T follicular helper cell (primary cell): ENCODE measurements at places on chromosomes 1 and 21.

DNA sequence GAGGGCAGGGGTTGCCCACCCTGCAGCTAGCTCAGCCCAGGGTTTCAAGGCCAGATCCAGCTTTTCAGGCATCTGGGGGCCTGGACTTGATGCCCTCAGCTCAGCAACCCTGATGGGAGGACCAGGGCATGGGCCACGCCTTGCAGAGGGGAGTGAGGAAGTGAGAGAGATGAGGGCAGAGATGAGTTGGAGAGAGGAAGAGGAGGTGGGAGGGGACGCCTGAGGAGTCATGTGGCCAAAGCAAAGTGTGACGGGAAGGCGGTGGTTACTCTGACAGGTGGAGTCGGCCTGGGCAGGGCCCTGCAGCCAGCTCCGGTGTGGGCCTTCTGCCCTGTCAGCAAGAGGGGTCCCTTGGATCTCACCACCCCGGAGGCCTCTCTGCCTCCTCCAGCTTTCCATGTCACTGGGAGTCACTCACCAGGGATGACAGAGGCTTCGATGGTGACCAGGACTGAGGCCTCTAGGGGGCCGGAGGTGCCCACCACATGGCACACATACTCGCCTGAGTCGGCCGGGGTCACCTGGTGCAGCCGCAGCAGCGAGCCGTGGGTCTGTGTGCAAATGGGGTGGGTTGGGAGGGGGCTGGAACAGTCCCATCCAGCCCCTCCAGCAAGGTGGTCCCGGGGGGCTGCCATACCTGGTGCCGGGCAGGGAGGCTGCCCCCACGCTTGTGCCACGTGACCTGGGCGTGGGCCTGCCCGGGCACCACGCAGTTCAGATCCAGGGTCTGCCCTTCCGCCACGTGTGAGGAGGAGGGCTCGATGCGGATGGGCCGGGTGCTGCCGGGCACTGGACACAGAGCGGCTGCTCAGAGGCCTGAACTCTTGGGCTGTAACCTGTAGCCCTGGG, 40.4 kb downstream of the LDLRAD2 start:
- DNase-seq, result no peak

DNA sequence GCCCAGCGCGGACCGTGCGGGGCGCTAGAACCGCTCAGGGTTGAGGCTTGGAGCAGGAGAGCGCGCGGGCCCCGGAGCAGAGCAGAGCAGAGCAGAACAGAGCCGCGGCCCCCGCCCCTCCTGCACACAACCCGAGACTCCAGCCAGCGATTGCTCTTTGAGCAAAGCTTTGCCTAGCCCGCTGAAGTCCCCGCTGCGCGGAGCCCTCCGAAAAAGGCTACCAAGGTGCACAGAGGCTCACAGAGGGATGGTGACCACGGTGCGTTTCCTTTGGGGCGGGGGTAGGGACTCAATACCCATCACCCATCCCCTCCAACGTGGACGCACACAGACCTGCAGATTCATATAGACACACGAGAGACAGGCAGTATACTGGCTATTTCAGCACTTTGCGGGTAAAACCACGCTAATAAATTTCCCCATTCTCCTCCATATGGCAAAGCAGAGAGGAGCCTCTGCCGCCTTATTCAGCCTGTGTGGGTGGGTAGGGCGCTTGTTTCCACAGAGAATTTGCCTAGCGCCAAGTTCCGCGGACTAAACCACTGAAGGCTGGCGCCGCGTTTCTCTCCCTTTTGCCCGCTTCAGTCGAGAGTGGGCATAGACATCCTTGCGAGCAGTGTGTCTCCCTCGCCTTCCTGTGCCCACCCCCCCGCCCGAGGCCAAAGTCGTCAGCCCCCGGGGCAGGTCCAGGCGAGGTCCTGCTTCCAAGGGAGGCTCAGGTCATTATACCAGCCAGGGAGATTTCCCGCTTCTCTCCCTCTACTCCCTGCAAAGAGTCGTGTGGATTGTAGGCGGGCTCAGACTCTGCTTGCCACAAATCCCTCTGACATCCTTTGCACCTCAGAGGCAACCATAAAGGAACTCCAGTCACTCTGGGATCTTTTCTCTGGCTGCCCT, 8.5 kb downstream of the HLX start:
- DNase-seq, result no peak

GRCh38 chr1:58143972-58144697, 402.4 kb downstream of the OMA1 start:
- DNase-seq, result no peak

- no peak for DNase-seq
Observed at GRCh38 chr1:117826119-117826518, 103.3 kb downstream of the GDAP2 start.

GRCh38 chr1:77355010-77355409, 73.2 kb downstream of the AK5 start:
- no peak for DNase-seq

- DNase-seq, result peak; percentile 12
Observed at GRCh38 chr1:179953974-179954492, 577 bp upstream of the CEP350 start.

GRCh38 chr1:209130886-209131285, 452.6 kb upstream of the CAMK1G start:
- DNase-seq, result no peak

DNA sequence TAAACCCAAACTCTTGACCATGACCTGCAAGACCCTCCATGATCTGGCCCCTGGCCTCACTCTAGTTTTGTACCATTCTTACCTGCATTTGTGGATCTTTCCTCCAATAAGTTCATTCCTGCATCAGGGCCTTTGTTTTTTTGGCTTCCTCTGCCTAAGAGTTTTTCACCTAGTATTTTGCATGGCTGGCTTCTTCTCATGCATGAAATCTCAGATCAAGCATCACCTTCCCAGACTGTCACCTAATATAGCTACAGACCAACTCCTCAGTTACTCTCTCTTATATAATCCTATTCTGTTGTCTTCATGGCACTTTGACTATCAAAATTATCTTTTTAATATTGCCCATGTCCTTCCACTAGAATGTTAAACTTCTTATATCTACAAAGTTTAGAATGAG, 54.2 kb downstream of the BTBD8 start:
- no peak for DNase-seq

DNA sequence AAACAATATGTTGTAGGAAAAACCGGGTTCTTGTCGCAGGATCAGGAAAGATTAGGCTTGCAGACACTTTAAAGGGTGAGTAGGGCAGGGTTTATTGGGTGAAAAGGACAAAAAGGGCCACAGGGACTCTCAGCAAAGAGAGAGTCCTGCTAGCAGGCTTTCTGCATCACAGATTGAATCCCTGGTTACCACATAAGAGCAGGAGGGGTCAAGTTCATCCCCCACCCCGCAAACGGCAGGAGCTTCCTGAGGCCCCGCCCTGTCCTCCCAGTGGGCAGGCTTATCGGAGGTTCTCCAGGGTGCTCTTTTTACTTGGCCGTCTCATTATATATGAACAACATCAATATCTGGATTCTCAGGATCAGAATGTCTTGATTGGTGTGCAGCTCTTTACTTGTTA, 47.7 kb downstream of the SYCP1 start:
- DNase-seq, result no peak

DNA sequence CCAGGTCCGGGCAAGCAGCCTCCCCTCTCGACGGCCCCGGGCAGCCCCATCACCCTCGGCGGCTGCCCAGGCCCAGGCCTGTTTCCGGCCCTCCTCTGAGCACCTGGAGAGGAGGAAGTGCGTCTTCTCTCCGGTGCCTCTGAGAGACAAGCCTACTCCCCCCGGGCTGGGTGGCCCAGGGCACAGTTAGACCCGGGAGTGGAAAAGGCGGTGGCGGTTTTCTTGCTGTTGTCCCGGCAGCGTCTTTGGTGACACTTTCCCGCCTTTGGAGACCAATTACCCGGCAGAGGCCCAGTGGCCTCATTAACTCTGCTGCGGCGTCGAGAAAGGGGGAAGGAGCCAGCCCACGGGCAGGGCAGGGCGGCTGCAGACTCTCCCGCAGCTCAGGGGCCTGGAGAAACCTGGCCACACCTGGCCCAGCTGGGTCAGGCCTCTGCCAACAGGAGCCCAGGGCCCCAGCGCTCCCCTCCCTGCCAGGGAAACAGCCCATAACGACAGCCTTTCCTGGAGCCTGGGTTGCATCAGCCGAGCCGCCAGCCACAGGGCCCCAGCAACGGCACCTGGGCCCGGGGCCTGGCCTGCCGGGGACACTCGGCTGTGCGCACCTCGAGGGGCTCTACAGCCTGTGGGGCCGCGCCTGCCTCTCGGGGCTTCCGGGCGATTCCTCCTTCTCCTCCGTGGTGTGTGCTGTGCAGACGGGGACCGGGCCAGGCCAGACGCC, 28.4 kb upstream of the C1orf159 start:
- peak; percentile 33 for DNase-seq

- DNase-seq, result no peak
Observed at GRCh38 chr1:179089827-179090482, 8.1 kb downstream of the TOR3A start.

GRCh38 chr1:175373786-175374623, 181.4 kb upstream of the KIAA0040 start:
- no peak for DNase-seq

- no peak for DNase-seq
Observed at GRCh38 chr1:100164216-100164615, 13.8 kb downstream of the LRRC39 start.

DNA sequence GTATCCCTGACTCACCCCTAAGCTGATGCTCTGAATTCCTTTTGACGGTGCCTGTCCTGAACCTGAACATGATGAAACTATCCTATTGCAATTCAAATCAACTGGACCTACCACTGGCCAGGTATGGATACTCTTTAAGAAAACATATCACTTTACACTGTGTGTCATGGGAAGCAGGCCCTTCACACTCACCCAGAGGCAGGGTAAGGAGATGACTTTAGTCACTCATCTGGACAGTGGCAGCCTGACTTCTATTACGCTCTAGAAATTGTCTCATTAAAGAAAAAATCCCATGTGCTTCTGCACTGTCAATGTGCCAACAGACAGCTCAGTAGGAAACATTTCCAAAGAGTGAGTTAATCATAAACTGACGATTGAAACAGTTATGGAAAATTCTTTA, 94.3 kb downstream of the VAV3 start:
- no peak for DNase-seq

DNA sequence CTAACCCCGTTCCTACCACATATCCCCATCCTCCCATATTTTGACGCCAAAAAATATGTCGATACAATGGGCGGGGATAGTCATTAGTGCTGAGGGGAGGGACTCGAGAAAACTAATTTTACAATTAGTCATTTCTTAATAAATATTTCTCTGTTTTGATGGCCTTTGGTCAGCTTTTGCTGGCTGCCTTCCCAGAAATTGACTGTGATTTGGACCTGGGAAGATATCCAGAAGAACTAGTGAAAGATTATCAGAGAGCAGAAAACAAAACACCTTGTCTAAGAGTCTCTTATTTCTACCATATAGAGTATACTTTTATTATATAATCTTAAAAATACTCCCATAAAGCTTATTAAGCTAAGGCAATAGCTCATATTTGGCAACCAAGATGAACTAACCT, 247.6 kb downstream of the MRPL39 start:
- DNase-seq, result no peak

- DNase-seq, result no peak
Observed at GRCh38 chr1:169563650-169564049, 22.6 kb downstream of the F5 start.

DNA sequence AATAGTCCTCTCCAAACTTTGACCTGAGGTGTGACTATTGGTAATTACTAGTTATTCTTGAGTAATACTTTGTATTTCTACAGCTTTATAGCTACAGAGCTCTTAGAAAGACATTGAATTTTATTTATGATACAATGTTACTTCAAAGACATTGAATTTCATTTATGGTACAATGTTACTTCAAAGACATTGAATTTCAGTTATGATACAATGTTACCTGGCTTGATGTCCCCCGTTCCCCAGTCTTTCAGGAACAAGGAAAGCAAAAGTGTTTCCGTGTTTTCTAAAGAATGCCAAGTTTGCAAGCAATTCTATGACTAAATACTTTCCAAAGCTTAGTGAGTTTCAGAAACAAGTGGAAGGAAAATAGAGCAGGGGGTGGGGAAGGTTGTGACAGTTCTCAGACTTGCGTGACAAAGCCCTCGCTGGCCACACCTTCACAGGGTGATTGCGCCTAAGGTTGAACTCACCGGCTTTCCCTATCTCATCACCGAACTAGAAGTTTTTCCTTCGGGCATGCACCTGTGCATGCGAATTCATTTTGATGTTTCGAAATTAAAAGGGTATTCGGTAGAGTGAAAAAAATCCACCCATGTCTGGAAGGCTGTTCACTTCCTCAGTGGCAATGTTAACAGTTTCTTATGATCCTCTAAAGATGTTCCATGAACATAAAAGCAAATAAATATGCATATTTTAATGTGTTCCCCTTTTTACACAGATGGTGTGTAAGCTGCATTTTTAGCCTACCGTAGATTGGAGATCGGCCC, 909 bp upstream of the PAXBP1 start:
- DNase-seq, result peak; percentile 23
